ENCODE measurements at places on chromosomes 6 and 20. TPM values are rescaled to one million over a fixed set of nuclear protein-coding genes. Genes with fewer than 3 reads are reported as not detected.

The ENPP4 gene
- 4.3 TPM for polyA plus RNA-seq

The PRICKLE4 gene
- not detected for polyA plus RNA-seq

The OR12D3 gene
- not detected for polyA plus RNA-seq

The SMOC2 gene
- not detected for polyA plus RNA-seq

The MTFR2 gene
- 0.69 TPM for polyA plus RNA-seq
